ENCODE measurements at places on chromosomes 16 and 17.

GRCh38 chr16:14286368-14287230 is 215.5 kb downstream of the MRTFB start:
- no peak for DNase-seq

GRCh38 chr17:13046361-13046760 is 28.5 kb upstream of the ELAC2 start:
- no peak for DNase-seq

GRCh38 chr17:74680213-74680612 is 32.5 kb downstream of the CD300LF start:
- no peak for DNase-seq

GRCh38 chr17:30074730-30075129 is 41.9 kb upstream of the NSRP1 start:
- DNase-seq = no peak
